ENCODE measurements at places on chromosomes 4 and X.

DNA sequence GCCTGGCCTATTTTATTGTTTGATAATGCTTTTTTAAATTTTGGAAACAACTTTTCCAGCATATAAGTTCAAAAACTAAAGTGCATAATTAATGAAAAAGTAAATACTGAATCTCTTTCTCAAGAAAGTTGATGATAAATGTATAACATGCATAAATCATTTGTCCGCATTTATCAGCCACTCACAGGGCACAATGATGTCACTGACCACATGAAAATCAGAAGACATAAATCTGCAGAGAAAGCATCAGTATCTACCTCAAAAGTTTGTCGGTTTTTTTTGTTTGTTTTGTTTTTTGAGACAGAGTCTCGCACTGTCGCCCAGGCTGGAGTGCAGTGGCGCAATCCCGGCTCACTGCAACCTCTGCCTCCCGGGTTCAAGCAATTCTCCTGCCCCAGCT is 5.5 kb upstream of the HPRT1 start:
- DNase-seq = no peak

DNA sequence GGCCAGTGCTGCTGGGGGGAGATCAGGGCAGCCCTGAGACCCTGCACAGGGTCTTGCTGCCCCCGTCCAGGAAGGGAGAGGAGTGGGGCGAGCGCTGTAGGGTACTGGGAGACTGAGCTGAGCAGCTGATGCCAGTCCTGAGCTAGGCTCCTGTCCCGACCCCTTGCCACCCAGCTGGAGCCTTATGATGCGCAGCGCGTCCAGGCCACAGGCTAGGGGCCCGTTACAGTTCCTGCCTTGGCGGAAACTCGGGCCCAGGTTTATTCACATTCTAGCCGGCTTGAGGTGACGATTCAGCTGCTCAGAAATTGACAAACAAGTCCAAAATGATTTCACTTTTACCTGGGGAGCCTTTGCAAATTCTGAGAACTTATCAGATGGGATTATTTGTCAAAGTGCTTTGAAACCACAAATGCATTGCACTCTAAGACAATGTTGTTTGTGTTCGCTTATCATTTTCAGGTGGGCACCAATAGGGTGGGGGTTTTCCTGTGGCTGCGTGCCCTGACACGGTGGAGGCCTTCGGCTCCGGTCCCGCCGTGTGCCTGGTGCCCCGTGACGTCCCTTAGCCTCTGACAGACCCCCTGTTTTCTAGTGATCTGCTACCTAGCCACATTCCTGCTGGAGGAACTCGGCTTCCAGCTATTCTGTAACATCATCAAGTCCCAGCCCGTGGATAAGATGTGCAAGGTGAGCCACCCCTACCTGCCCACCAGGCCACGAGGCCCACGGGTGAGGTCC is 18.9 kb downstream of the CFAP99 start:
- DNase-seq = no peak

- DNase-seq = no peak
Measured at GRCh38 chr4:25896776-25897539, 17.1 kb upstream of the SMIM20 start.

- no peak for DNase-seq
Measured at GRCh38 chrX:28491941-28492340, 95.3 kb upstream of the IL1RAPL1 start.

DNA sequence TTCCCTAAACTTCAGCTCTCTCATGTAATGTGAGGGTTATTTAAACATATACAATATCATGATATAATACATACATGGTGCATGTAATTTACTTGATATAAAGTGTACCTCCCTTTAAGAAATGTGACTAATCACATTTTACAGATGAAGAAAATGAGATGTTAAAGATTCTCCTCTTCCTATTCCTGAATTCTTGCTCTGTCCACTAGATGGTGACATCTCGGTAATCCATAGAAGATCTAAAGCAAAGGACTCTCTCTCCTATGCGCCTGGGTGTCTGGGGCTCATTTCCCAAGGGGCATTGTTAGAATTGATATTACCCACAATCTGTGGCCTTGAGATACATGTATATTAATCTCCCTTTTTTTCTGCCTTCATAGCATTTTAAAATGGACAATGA is 804.9 kb downstream of the RAB28 start:
- DNase-seq = no peak

DNA sequence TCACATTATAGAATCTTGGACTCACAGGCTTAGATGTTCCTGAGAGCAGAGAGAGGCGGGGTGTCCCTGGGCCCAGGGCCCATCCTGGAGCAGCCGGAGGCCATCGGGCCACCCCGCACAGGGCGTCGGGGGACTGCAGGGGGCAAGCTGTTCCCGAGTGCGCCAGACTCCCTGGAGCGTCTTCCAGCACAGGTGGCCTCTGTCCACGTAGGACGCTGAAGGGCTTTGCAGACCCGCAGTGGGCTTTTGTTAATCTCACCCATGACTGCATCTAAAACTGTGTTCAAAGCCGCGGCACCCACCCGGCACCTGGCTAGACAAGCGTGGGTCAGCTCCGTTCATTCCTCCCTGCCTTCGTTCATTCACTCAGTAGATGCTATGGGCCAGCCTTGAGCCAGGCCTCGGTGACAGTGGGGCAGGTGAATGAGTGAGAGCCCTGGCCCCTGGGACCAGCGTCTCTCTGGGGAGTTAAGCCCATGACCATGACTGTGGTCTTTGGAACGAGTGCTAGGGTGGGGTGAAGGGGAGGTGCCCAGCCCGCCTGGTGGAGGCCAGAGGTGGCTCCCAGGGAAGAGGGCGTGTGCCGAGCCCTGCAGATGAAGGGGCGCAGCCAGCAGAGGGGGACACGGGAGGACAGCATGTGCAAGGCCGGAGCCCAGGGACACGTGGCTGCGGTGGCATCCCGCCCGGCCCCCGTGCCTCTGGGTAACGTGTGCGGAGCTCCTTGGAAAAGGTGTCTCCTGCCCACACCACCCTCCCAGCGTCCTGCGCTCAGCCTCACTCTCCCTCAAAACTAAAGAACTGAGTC is 98.3 kb downstream of the HMX1 start:
- no peak for DNase-seq

DNA sequence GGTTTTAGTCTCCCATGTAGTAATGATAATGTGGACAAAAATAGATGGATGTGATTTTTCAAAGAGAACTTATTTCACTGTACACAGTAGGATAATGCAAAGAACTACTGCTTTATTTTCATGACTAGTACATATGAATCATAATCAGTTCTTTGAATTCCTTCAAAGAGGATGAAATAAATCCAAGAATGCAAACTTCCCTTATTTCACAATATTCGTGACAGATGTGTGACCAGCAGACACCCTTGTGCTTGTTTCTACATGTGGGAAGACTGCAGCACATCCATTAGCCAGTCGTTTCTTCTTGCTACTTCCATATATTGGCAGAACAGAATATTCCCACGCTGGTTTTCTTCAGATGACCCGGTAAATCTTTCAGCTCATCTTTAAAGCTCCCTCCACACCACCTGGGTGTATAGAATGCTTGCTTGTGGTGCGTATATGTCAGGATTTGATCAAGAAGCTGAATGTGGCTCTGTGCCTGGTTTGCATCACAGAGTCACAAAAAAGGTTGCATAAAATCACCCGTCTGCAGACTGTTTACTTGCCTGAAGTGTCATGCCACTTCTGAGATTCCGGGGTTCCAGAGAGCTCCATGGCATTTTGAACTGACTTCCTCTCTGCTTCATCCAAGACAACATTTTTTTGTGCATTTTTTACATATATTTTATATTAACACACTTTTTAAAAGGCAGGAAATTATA is 47.7 kb upstream of the FAT4 start:
- no peak for DNase-seq

DNA sequence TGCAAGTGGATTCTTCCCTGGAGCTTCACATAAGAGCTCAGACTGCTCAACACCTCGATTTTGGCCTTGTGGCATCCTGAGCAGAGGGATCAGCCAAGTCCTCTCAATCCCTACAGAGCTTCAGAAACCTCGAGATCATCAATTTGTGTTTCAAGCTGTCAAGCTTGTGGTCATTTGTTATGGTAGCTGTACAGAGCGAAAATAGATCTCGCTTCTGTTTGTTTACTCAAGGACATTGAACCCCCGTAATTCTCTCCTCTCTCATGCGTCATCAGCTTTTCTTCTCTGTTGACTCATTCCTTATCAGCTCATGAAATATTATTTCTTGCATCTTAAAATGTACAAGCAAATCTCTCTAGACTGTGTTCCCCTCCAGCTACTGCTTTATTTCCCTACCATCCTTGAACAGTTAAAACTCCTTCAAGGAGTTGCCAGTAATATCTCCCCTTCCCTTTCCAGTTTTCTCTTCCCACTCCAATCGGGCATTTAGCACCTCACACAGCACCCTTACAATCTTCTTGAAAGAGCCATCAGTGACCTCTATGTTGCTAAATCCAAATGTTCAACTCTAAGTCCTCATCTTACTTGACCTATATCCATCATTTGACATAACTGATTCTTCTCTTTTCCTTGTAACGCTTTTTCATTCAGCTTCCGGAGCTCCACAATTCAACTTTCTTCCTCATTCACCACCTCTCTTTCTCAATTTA is 106.2 kb upstream of the FAT1 start:
- DNase-seq = no peak

- no peak for DNase-seq
Measured at GRCh38 chrX:44299177-44299576, 44.3 kb downstream of the EFHC2 start.

DNA sequence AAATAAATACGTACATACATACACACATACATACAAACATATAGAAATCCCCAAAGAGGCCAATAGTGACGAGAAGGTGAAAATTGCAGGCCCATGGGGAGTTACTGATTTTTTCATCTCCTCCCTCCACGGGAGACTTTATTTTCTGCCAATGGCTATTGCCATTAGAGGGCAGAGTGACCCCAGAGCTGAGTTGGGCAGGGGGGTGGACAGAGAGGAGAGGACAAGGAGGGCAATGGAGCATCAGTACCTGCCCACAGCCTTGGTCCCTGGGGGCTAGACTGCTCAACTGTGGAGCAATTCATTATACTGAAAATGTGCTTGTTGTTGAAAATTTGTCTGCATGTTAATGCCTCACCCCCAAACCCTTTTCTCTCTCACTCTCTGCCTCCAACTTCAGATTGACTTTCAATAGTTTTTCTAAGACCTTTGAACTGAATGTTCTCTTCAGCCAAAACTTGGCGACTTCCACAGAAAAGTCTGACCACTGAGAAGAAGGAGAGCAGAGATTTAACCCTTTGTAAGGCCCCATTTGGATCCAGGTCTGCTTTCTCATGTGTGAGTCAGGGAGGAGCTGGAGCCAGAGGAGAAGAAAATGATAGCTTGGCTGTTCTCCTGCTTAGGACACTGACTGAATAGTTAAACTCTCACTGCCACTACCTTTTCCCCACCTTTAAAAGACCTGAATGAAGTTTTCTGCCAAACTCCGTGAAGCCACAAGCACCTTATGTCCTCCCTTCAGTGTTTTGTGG is 180.7 kb downstream of the AR start:
- peak; percentile 6 for DNase-seq

- no peak for DNase-seq
Measured at GRCh38 chr4:91621446-91621845, 682.3 kb upstream of the GRID2 start.

DNA sequence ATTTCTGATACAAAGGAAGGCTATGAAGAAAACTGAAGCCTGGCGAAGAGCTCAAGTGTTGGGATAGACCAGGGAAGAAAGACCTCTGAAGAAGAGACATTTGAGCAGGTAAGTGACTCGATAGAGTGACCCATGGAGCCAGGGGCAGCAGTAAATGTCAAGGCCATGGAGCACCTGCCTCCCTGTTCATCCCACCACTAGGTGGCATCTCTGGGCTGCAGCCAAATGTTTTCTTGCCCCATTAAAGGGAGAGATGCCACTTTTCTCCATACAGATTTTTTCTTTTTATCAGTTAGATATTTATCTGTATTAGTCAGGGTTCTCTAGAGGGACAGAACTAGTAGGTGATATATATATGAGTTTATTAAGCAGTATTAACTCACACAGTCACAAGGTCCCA is 4.9 kb upstream of the ZNF81 start:
- DNase-seq = no peak

- no peak for DNase-seq
Measured at GRCh38 chr4:98006060-98006459, 137.2 kb downstream of the STPG2 start.

GRCh38 chr4:18754180-18754579 is 732.6 kb upstream of the LCORL start:
- DNase-seq = no peak

DNA sequence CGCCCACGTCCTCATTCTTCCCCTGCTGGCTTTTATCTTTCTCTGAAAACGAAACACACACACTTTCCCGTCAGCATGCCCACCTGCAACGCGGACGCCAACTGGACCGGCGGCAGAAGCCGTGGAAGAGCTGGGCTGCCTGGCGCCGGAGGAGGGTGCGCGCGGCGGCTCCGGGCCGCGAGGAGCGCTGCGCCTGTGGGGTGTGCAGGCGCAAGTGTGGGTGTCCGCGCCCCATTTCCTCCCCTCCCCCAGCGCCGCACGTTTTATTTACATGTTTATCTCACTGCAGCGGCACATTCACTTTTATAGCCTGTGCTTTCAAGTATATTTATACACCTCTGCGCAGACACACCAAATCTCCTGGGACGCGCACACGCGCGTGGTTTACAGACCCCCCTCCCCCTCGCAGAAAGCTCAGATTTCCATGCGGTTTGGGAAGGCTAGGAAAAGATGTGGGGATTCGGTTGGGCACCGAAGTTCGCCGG is 1.5 kb downstream of the PITX2 start:
- no peak for DNase-seq

DNA sequence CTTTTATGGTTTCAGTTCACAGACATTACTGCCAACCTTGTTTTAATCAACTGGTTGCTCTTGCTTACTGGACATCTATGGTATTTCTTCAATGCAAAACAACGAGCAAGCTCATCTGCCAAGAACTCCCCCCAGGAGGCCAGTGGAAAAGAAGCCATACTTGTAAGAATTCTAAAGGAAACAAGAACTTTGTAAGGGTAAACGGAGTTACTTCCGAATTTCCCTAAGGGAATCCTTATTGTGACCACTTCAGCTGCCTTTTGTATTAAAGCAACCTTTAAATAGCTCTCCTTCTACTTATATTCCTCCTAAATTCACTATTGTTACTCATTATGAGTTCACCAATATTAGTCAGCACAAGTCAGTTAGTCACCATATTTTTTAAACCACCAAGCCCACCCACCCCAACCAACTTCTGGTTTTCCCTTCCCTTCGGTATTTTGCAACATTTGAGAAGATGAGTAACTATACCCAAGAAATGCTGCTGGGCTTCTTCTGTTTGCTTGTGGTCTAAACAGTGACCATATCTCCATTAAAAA is 602.8 kb upstream of the DIPK2B start:
- no peak for DNase-seq

GRCh38 chrX:24658421-24658820 is 11.3 kb upstream of the PCYT1B start:
- no peak for DNase-seq

DNA sequence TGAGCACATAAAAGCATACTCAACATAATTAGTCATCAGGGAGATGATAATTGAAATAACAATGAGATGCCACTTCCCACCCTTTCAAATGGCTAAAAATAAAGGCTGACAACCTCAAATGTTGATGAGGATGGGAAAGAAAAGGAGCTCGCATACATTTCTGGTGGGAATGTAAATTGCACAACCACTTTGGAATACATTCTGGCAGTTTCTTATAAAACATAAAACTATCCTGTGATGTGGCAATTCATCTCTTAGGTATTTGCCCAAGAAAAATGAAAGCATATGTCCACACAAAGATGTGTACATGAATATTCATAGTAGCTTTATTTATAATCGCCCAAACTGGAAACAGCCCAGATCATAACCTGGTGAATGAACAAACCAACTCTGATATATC is 687 bp upstream of the ZNF275 start:
- no peak for DNase-seq

GRCh38 chr4:84221704-84222103 is 277.4 kb downstream of the NKX6-1 start:
- DNase-seq = no peak

GRCh38 chr4:14726877-14727361 is 275.4 kb upstream of the CPEB2 start:
- DNase-seq = no peak
